CD8-positive, alpha-beta memory T cell (primary cell): ENCODE measurements at places on chromosomes 2 and 18. TPM values are rescaled to one million over a fixed set of nuclear protein-coding genes. Genes with fewer than 3 reads are reported as not detected.

The PER2 gene
- total RNA-seq, result 12.9 TPM

DNA sequence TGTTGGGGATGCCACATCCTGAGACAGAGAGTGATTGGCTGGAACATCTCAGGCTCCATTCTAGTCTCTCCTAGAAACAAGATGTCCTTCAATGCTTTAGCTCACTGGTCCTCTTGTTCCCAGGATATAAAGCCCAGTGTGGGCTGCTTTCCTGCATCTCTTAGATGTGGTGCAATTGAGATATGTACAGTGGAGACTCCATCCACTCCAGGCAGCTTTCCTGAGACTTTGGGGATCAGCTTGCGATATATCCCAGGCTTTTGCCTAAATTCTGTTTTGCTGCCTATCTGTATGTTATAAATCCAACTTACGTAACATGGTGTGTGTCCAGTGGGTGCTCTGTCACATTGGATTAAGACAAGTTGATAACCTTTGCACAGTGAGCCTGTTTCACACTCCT lies 264.9 kb downstream of the SUCLG1 start:
- no peak for DNase-seq
- H3K27me3 ChIP-seq, result no peaks in the 10 kb centered on the region
- no peak overlapping the region for H3K4me3 ChIP-seq
- no peak overlapping the region for H3K27ac ChIP-seq
- H3K36me3 ChIP-seq, result no peaks in the 10 kb centered on the region

The ME2 gene
- total RNA-seq, result 120 TPM

GRCh38 chr2:154640000-154640399 lies 58.5 kb upstream of the KCNJ3 start:
- H3K4me3 ChIP-seq, result no peak overlapping the region
- no peaks in the 10 kb centered on the region for H3K36me3 ChIP-seq
- no peaks in the 10 kb centered on the region for H3K4me1 ChIP-seq
- DNase-seq, result no peak
- no peak overlapping the region for H3K27ac ChIP-seq
- H3K27me3 ChIP-seq, result no peaks in the 10 kb centered on the region

The RESP18 gene
- not detected for total RNA-seq

DNA sequence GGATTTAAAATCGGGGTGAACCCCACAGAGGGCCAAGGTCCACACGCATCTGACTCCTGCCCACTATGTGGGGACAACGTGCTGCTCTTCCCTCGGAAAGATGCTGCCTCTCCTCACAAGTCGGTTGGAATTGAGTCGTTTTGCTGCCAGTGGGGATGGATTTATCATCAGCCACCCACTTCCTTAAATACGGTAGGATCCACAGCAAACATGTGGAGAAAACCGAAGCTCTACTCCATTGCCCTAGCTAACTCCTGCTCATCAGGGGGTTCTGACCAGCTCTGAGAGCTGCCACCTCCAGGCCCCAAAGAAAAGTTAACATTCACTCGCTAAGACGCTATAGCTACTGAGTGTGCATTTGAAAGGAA lies 80.9 kb downstream of the CHRNA1 start:
- no peaks in the 10 kb centered on the region for H3K36me3 ChIP-seq
- H3K4me1 ChIP-seq, result peaks cover 25% of the 10 kb centered on the region
- H3K4me3 ChIP-seq, result peak overlapping the region; percentile 41
- DNase-seq, result no peak
- no peaks in the 10 kb centered on the region for H3K27me3 ChIP-seq
